ENCODE measurements at places on chromosomes 16 and 17. TPM values are rescaled to one million over a fixed set of nuclear protein-coding genes. Genes with fewer than 3 reads are reported as not detected.

GRCh38 chr16:67339453-67339852 lies 12.8 kb downstream of the LRRC36 start:
- no peaks in the 10 kb centered on the region for H3K27me3 ChIP-seq
- H3K4me1 ChIP-seq: no peaks in the 10 kb centered on the region
- no peak for DNase-seq

The TMEM106A gene
- 2.1 TPM for total RNA-seq

DNA sequence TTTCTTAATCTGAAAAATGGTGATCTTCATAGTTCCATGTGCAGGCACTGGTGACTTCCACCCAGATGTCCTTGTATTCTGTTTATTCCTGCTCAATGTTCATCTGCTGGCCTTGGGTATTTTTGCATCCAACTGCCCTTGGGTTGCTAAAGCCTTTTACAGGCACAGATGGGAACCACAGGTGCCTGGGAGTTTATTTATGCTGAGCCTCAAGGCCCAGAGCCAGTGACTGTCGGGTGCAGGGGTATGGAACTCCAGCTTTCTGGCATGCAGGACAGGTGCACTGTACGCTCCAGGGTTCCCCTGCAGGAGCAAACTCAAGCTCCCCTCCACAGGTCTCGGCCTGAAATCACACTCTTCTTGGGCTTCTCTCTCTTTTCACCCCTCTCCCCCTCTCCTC lies 22.3 kb downstream of the DYNLRB2 start:
- peaks cover 8% of the 10 kb centered on the region for H3K27me3 ChIP-seq
- H3K4me3 ChIP-seq: no peak overlapping the region
- no peak for DNase-seq

GRCh38 chr17:37884516-37884915 lies 39.7 kb upstream of the TBC1D3K start:
- no peak overlapping the region for H3K27ac ChIP-seq
- no peaks in the 10 kb centered on the region for H3K36me3 ChIP-seq
- no peak for DNase-seq
- H3K4me3 ChIP-seq: no peak overlapping the region

The SMARCE1 gene
- 91.4 TPM for total RNA-seq

DNA sequence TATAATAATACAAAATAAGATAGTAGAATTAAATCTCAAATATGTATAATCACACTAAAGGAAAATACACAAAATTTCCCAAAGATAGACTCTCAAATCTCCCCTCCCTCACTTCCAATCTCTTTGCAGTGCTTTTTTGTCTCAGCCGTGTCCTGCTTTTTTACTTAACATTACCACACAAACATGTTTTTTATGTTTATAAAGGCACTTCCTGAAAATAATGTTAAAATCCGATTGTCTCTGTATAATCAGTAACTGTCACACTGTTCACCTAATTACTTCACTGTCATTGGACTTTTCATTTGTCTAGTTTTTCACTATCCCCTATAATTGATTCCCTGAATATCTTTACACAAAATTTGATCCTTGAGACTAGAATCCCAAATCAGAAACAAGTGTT lies 38.2 kb upstream of the ALDH3A2 start:
- no peak for DNase-seq
- no peak overlapping the region for H3K27ac ChIP-seq
- no peaks in the 10 kb centered on the region for H3K27me3 ChIP-seq
- H3K36me3 ChIP-seq: no peaks in the 10 kb centered on the region
- no peak overlapping the region for H3K4me3 ChIP-seq

DNA sequence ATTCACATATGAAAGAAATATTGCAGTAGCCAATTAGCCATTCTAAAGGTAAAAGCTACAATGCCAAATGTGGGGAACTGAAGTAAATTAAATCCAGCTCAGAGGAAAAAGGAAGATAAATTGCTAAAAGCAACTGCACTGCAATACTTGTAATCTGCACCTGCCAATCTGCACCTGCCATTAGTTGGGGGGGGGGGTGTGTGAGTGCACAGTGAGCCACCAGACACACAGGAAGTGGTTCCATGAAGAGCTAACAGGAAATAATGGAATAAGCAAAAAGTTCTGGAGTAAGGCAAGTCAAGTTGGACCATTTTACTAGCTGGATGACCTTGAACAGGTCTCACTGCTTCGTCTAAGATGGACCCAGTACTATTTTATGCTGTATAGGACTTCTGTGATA lies 191.8 kb downstream of the PARN start:
- no peaks in the 10 kb centered on the region for H3K4me1 ChIP-seq
- H3K36me3 ChIP-seq: no peaks in the 10 kb centered on the region
- no peak overlapping the region for H3K27ac ChIP-seq
- H3K4me3 ChIP-seq: no peak overlapping the region

GRCh38 chr16:3050487-3050886 lies 4.1 kb downstream of the MMP25 start:
- no peaks in the 10 kb centered on the region for H3K4me1 ChIP-seq
- no peak overlapping the region for H3K27ac ChIP-seq
- H3K36me3 ChIP-seq: no peaks in the 10 kb centered on the region
- no peak overlapping the region for H3K4me3 ChIP-seq
- no peak for DNase-seq

DNA sequence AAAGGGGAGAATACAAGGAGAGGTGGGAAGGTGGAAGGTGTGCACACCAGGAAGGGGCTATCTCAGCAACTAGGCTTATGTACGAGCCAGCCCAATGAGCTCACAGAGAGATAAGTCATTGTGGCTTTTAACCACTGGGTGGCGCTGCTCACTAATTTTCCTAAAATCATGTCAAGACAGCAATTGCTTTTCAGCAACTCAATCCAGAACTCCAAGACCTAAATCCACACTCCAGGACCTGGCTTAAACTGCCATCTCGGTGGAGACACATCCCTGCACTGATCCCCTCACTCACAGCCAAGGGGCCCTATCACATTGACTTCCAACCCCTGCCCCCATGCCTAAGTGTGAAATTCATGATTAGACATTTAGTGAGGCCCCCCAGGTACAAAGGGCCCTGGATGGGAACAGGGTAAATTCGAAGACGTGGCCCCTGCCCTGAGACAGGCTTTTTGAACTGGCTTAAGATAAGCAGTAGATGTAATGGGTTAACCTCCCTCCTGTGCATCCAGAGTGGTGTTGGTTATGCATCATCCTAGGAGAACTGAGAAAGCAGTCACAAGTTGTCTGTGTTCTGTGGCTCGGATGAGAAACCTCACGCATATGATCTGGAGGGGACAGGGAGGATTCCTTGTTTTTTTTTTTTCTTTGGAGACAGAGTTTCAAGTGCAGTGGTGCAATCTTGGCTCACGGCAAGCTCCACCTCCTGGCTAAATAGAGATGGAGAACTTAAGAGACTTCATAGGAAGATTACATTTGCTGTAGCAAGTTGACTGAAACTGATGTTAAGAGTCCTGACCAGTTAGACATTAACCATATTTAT lies 11.5 kb downstream of the CCL16 start:
- H3K27me3 ChIP-seq: no peaks in the 10 kb centered on the region
- H3K36me3 ChIP-seq: no peaks in the 10 kb centered on the region
- H3K27ac ChIP-seq: no peak overlapping the region
- DNase-seq: peak; percentile 65

- no peaks in the 10 kb centered on the region for H3K27me3 ChIP-seq
- peaks cover 10% of the 10 kb centered on the region for H3K4me1 ChIP-seq
- no peak overlapping the region for H3K4me3 ChIP-seq
- no peak for DNase-seq
- peaks cover 54% of the 10 kb centered on the region for H3K36me3 ChIP-seq
Observed at GRCh38 chr16:28149011-28149888, 62.5 kb downstream of the XPO6 start.

DNA sequence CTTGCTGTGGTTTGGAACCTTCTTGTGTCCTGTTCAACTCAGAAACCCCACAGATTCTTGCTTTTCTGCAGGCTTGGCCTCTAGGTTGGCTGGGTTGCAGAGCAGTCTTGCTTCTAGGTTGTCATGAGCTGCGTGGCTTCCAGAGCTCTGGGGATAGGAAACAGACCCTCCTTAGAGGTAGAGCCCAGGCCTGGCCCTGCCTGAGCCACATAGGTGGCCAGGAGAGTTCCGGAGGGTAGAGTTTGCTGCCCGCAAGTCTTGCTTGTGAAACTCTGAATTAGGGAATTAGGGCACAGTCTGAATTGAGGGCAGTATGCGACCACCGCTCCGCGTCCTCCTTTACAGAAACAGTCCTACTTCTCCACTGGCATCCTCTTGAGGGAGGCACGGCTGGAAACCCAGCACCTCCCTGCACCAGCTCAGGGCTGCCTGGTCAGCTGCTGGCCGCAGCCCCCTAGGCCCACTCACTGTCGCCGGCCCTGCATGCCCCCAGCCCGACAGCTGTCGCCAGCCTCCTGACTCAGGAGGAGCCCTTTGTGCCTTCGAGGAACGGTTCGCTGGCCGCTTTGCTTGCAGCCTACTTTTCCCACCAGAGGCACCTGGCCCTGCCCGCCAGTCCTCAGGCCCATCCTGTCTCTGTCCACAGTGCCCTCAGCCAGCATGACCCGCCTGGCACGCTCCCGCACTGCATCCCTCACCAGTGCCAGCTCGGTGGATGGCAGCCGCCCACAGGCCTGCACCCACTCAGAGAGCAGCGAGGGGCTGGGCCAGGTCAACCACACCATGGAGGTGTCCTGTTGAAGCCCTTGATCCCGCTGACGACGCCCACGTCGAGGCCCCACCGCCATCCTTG lies 4.3 kb upstream of the SETD6 start:
- H3K36me3 ChIP-seq: no peaks in the 10 kb centered on the region
- no peak overlapping the region for H3K27ac ChIP-seq
- no peaks in the 10 kb centered on the region for H3K4me1 ChIP-seq
- H3K4me3 ChIP-seq: no peak overlapping the region
- DNase-seq: no peak
- H3K27me3 ChIP-seq: no peaks in the 10 kb centered on the region

GRCh38 chr16:24146518-24146917 lies 109.6 kb upstream of the CACNG3 start:
- peaks cover 7% of the 10 kb centered on the region for H3K4me1 ChIP-seq
- H3K27ac ChIP-seq: no peak overlapping the region
- no peak for DNase-seq
- no peaks in the 10 kb centered on the region for H3K36me3 ChIP-seq
- no peaks in the 10 kb centered on the region for H3K27me3 ChIP-seq

GRCh38 chr16:35735403-35736251 lies 2276.2 kb downstream of the TP53TG3F start:
- no peak for DNase-seq
- H3K27me3 ChIP-seq: no peaks in the 10 kb centered on the region
- H3K36me3 ChIP-seq: no peaks in the 10 kb centered on the region
- no peak overlapping the region for H3K4me3 ChIP-seq
- no peak overlapping the region for H3K27ac ChIP-seq
- no peaks in the 10 kb centered on the region for H3K4me1 ChIP-seq

- no peak overlapping the region for H3K4me3 ChIP-seq
- no peaks in the 10 kb centered on the region for H3K27me3 ChIP-seq
- H3K27ac ChIP-seq: no peak overlapping the region
- no peaks in the 10 kb centered on the region for H3K36me3 ChIP-seq
- DNase-seq: no peak
Observed at GRCh38 chr16:78982096-78982744, 618.3 kb downstream of the MAF start.

- peaks cover 39% of the 10 kb centered on the region for H3K4me1 ChIP-seq
- peak overlapping the region; percentile 82 for H3K27ac ChIP-seq
- H3K36me3 ChIP-seq: peaks cover 6% of the 10 kb centered on the region
- no peak overlapping the region for H3K4me3 ChIP-seq
- DNase-seq: peak; percentile 57
- no peaks in the 10 kb centered on the region for H3K27me3 ChIP-seq
Observed at GRCh38 chr16:88703486-88704309, 2.5 kb downstream of the RNF166 start.

The SEZ6L2 gene
- total RNA-seq: 7.0 TPM

The CD300LG gene
- total RNA-seq: not detected

- H3K27ac ChIP-seq: peak overlapping the region; percentile 5
- no peak for DNase-seq
- no peak overlapping the region for H3K4me3 ChIP-seq
- H3K36me3 ChIP-seq: no peaks in the 10 kb centered on the region
Observed at GRCh38 chr16:2691491-2692248, 9.3 kb downstream of the KCTD5 start.

GRCh38 chr16:78640886-78641285 lies 541.4 kb downstream of the WWOX start:
- no peak overlapping the region for H3K4me3 ChIP-seq
- H3K27me3 ChIP-seq: no peaks in the 10 kb centered on the region
- no peaks in the 10 kb centered on the region for H3K36me3 ChIP-seq
- H3K4me1 ChIP-seq: no peaks in the 10 kb centered on the region
- no peak for DNase-seq
